Stimulated activated CD4-positive, alpha-beta T cell treated with anti-CD3 and anti-CD28 coated beads, TNF-alpha, amount 100 ng/mL, for 4 hours (primary cell): ENCODE measurements at places on chromosomes 5 and 9.

GRCh38 chr9:25684321-25684720 lies 6.1 kb upstream of the TUSC1 start:
- DNase-seq, result no peak

DNA sequence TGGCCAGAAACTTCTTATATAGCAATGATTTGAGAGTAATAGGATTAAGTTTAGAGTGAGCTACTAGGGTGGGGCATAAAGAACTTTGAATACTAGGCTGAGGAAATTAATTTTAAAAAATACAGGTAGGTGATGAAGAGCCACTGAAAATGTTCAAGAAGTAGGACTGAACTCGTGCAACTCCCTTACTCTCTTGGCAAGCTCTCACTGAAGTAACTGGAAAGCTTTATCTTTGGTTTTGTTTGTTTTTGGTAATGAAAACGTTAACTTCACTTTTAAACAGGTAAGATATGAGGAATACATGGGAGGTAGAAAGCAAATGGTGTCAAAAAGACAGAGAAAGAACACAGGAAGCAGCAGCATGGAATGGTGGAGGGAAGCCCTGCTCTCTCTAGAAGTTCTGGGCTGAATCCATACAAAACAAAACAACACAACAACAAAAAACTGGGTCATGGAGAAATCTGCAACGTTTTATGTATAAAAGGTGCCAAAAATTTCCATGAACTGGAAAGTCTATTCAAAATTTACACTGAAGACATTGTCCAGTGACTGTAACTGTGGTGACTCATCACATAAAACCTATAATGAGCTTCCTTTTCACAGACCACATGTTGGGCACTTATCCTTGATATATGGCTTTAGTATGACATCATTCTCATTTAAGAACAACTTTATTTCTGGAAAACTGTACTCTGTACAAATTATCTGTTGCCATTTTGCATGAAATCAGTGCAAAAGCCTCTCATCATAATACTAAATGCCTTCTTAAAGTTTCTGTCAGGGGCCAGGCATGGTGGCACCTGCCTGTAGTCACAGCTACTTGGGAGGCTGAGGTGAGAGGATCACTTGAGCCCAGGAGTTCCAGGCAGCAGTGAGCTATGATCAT lies 91.2 kb upstream of the CHD1 start:
- no peak for DNase-seq

DNA sequence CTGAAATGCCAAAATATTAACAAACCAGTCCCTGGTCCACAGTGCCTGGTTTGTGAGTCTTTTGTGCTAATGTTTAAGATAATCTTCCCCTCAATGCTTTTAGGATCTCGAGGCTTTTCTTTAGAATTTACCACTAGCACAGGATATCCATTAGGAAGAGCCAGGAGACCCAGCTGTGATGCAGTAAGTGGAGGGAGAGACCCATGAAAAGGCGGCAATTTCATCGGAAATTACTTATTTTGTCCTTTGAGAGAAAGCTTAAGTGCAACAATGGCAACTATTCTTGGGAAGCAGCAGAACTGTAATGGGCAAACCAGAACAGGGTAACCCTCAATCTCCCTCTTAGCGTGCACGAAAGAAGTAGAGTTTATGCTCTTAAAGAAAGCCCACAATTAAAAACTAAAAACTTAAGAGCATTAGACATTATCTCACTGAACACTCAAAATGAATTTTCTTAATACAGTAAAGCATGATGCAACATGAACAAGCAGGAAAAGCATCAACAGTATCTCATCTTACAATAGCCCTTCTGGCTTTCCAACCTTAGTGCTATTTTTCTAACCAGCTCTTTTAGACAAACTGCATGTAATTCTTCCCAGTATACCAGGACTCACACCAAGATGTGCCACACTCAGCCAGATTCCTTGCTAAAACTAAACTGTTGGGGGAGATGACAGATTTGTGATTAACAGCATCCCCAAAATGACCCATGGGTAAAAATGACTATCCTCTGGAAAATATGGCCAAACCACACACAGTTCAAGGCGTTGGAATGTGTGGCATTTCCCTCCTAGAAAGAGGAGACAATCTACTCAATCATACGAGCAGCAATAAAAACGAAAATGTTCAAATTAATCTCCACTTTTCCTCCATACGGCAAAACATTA lies 36.4 kb downstream of the PWWP2A start:
- DNase-seq, result no peak

- DNase-seq, result no peak
These were observed 286.7 kb downstream of the TLE4 start for GRCh38 chr9:79858508-79858907.
